Stromal cell of bone marrow (primary cell): ENCODE measurements at places on chromosomes 2 and 18.

DNA sequence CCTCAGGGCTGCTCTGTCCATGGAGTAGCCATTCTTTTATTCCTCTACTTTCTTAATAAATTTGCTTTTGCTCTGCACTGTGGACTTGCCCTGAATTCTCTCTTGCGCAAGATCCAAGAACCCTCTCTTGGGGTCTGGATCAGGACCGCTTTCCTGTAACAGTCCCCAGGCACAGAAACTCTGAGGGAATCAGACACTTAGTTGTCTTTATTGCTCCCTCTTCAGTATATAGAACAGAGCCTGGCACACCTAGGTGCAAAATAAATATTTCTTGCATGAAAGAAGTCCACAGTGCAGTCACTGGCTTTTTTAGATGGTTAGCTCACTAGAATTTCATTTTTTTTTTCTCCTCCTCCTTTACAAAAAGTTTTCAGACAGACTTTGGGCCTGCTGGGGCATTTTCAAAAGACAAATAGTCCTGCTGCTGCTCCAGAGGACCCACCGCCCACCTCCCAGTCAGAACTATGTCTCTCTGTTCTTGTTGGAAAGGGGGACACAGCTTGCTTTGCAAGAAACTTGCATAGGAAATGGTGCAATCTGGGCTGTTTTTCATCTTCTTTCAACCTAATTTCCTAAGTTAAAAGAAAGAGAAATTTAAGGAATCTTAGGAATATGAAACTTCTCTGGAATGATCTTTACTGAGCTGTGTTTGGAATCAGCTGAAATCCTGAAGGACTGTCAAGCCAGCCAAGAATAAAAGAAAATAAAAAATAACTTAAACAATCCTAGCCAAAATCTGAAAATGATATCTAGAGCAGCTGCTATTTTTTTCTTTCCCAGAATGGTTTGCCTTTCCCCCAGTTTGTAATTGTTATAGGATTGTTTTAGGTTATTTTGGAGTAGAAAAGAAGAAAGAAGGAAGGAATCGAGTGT, 31.7 kb upstream of the MAP4K3 start:
- DNase-seq: no peak

- DNase-seq: no peak
Observed at GRCh38 chr2:108388045-108388444, 10.3 kb downstream of the SULT1C4 start.

DNA sequence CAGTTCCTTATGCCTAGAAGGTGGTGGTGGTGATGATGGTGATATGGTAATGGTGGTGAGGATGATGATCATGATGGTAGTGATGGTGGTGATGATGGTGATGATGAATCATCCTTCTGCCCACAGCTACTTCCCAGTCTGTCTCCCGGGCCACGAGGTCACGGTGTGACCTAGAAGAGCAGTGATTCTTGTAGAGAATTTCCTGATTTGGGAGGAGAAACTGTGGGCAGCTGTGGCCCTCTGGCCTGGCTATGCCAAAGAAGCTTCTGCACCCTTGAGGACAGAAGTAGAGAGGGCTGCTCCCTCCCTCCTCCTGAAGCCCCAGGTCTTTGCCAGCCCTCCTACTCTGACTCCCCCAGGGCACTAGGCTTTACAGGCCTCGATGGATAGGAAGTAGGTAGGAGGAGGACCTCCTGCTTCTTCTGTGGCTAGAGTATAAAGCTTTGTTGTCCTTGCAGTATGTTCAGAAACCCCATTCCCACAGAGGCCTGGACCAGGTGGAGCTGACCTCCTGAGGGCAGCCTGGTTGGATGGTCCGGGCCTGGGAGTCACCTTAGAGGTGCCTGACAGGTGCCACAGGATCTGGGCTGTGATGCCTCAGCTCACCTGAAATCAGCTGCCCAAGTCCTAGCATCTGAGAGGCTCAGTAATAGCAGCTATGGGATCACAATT, 57.9 kb upstream of the EPAS1 start:
- no peak for DNase-seq

GRCh38 chr2:215903203-215903602, 110.1 kb downstream of the MREG start:
- DNase-seq: no peak
